Activated T-helper 1 cell treated with anti-CD3 and anti-CD28 coated beads, Interleukin-12 subunit alpha, Interleukin-12 subunit beta, Interleukin-2, Interleukin-4 antibody, amounts not matched to agents 30 ng/mL and 10 ng/mL and 1 ng/mL, durations not matched to agents 14 hours and 24 hours and 36 hours (primary cell): ENCODE measurements at places on chromosomes 2 and 18. TPM values are rescaled to one million over a fixed set of nuclear protein-coding genes. Genes with fewer than 3 reads are reported as not detected.

Gene MYOM1
- 0.22 and 1.4 TPM in 2 replicates for total RNA-seq

Gene CYP27A1
- total RNA-seq: 0.24 and 0.39 TPM in 2 replicates

Gene GAL3ST2
- total RNA-seq: 0.51 and 0.60 TPM in 2 replicates

Gene PIEZO2
- total RNA-seq: not detected in 2 replicates

Gene TRIM54
- 0.26 TPM in 1 of 2 replicates, not detected in the other for total RNA-seq

Gene KIF5C
- total RNA-seq: 17.9 and 20.7 TPM in 2 replicates

DNA sequence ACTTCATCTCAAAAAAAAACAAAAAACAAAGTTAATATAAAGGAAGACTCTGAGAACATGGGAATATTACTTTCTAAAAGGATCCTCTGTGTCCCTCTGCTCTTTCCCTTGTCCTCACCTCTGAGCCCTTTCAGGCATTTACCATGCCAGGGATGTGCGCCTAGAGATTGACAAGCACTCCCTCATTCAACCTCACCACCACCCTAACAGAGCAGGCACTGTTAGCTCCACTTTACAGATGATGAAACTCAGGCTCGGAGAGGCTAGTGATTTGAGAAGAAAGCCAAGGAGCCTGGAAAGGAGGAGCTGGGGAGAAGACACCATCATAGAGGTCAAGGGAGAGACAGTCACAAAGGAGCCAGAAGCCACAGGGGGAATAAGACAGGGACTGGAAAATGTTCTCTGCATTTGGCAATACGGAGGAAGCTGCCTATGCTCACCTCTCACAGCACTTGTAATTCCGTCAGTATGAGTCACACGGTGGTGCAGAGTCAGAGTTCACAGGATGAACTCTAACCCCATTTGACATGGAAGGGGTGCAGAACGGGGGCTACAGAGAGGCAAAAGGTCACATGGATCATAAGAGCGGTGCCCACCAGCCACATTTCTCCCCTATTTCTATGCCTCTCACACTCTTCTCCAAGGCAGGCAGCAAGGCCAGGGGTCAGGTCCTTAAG is 101.8 kb upstream of the NFU1 start:
- peaks cover 59% of the 10 kb centered on the region for H3K36me3 ChIP-seq
- no peak for DNase-seq
- no peaks in the 10 kb centered on the region for H3K27me3 ChIP-seq
- peaks cover 25% of the 10 kb centered on the region for H3K4me1 ChIP-seq
- H3K27ac ChIP-seq: no peak overlapping the region
- H3K4me3 ChIP-seq: no peak overlapping the region

GRCh38 chr2:71521436-71521950 is 68.1 kb downstream of the DYSF start:
- DNase-seq: no peak
- H3K36me3 ChIP-seq: no peaks in the 10 kb centered on the region
- H3K4me3 ChIP-seq: no peak overlapping the region
- H3K4me1 ChIP-seq: no peaks in the 10 kb centered on the region
- no peak overlapping the region for H3K27ac ChIP-seq

GRCh38 chr18:33830213-33830612 is 252.2 kb downstream of the ASXL3 start:
- no peak for DNase-seq
- H3K4me3 ChIP-seq: no peak overlapping the region
- no peak overlapping the region for H3K27ac ChIP-seq
- no peaks in the 10 kb centered on the region for H3K36me3 ChIP-seq
- H3K4me1 ChIP-seq: no peaks in the 10 kb centered on the region

DNA sequence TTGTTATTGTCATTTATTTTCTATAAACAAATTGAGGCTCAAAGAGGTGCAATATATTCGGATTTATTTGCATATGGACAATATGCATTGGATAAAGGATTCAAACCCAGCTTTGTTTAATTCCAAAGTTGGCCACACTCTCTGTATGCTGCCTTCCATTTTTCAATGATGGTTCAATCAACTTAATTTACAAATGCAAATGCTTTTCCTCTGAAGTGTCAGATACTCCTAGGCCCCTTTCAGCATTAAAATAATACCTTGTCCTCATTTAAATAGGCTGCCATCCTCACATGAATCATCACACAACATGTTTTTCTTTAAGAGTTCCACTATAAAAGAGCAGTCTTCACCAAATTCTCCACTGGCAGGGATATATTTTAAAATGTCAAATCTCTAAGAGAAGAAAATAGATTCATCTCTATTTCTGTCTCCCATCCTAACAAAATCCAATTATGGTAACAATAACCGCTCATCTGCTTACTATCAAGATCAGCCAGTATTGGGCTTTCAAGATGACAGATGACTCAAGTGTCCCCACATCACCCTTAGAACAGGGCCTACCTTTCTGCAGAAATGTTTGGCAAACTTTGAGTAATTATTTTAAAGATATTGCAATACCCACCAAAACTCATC is 114.8 kb downstream of the SCG2 start:
- no peak overlapping the region for H3K27ac ChIP-seq
- H3K4me1 ChIP-seq: no peaks in the 10 kb centered on the region
- H3K27me3 ChIP-seq: peaks cover 2% of the 10 kb centered on the region
- no peak for DNase-seq
- H3K36me3 ChIP-seq: no peaks in the 10 kb centered on the region
- H3K4me3 ChIP-seq: no peak overlapping the region

GRCh38 chr2:177723235-177723634 is 330.7 kb downstream of the AGPS start:
- no peaks in the 10 kb centered on the region for H3K4me1 ChIP-seq
- no peak for DNase-seq
- no peak overlapping the region for H3K4me3 ChIP-seq
- no peaks in the 10 kb centered on the region for H3K36me3 ChIP-seq
- no peak overlapping the region for H3K27ac ChIP-seq

DNA sequence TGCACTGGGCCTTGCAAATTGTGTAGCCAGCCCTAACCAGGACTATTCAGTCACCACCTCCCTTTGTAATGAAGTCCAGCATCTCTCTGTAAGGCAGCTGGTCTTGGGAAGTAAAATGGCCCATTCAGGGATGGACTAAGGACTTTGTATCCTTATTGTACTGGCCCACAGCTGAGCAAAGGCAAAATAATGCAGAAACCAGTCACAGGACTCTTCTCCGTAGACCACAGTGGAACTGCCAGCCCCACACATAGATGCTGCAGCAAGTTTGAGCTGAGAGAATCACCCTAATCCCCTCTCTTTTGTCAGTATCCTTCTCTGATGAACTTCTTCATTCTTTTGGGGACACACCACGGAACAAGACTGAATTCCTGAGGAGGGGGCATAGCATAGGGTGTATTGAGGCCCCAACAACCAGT is 73.6 kb upstream of the RTN4 start:
- peaks cover 4% of the 10 kb centered on the region for H3K27me3 ChIP-seq
- H3K27ac ChIP-seq: no peak overlapping the region
- H3K36me3 ChIP-seq: peaks cover 2% of the 10 kb centered on the region
- DNase-seq: no peak
- no peak overlapping the region for H3K4me3 ChIP-seq

DNA sequence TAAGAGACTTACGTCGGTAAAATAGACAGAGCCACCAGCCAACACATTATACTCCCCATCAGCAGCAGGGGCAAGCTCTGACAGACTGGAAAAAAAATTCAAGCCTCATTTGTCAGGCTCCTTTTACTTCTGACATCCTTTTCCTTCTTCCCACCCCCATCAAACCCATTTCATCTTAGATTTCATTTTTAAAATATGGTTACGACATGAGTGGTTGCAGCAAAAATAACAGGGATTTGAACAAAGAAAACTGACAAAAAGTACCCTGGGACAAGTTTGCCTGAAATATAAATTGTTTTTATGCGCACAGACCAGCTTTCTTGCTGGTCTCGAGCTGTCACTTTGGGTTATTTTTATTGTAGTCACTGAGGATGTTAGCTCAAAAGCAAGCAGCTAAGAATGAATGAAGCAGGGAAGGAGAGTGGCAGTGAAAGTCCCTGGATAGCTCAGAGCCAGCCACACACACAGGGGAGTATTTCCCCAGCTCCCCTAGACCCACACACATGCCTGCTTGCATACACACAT is 30.7 kb upstream of the LINC00305 start:
- H3K27me3 ChIP-seq: no peaks in the 10 kb centered on the region
- no peaks in the 10 kb centered on the region for H3K36me3 ChIP-seq
- no peaks in the 10 kb centered on the region for H3K4me1 ChIP-seq
- no peak for DNase-seq
- H3K4me3 ChIP-seq: no peak overlapping the region

DNA sequence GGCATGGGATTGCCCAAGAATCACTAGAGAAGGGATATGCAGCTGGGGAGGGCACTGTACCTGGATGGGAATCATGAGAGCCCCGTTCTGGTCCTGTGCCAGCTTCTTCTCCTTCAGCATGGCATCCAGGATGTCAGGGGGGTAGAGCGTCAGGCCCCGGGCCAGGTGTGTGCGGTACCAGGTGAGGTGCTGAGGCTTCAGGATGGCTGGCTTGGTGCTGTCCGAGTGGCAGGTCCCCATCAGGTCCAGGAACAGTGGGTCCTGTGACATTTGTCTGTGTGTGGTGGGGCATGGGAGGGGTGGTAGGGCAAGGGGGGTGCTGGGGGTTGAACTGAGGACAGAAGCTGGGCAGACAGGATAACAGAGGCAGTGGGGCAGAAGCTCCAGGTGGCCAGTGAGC is 13.2 kb downstream of the CFAP65 start:
- H3K27ac ChIP-seq: no peak overlapping the region
- H3K27me3 ChIP-seq: no peaks in the 10 kb centered on the region
- no peak for DNase-seq
- no peaks in the 10 kb centered on the region for H3K36me3 ChIP-seq
- no peaks in the 10 kb centered on the region for H3K4me1 ChIP-seq

DNA sequence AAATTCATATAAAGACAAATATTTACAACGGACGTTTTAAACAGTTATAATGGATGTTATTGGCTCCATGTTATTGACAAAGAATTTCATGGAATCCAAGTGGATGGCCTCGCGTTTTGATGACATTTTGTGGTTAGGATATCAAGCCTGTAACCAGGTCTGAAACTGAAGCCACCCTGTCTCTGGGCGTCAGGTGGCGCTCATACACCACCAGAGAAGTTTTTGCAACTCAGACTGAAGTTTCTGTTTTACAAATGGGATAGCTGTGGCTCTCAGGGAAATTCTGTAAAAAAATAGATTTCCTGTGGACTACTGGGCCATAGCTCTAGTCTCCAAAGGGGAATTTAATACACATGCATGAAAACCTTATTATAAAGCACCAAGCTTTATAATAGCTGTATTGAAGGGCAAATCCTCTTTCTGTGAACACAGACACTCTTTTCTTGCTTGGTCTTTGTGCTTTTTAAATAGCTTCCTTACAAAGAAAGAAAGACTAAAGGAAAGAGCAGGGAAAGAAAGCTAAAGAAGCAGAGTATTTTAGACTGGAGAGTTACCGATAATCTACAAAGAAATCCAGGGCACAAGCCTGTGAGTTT is 86.7 kb downstream of the C18orf54 start:
- H3K4me3 ChIP-seq: no peak overlapping the region
- H3K36me3 ChIP-seq: no peaks in the 10 kb centered on the region
- H3K27me3 ChIP-seq: peaks cover 9% of the 10 kb centered on the region
- DNase-seq: no peak
- H3K27ac ChIP-seq: no peak overlapping the region

GRCh38 chr2:24657818-24658217 is 135.4 kb downstream of the PTRHD1 start:
- H3K4me3 ChIP-seq: no peak overlapping the region
- DNase-seq: no peak
- no peaks in the 10 kb centered on the region for H3K27me3 ChIP-seq
- H3K27ac ChIP-seq: no peak overlapping the region

GRCh38 chr2:235839226-235839625 is 329.0 kb downstream of the GBX2 start:
- no peaks in the 10 kb centered on the region for H3K36me3 ChIP-seq
- no peaks in the 10 kb centered on the region for H3K4me1 ChIP-seq
- H3K27me3 ChIP-seq: no peaks in the 10 kb centered on the region
- H3K27ac ChIP-seq: no peak overlapping the region
- DNase-seq: no peak

DNA sequence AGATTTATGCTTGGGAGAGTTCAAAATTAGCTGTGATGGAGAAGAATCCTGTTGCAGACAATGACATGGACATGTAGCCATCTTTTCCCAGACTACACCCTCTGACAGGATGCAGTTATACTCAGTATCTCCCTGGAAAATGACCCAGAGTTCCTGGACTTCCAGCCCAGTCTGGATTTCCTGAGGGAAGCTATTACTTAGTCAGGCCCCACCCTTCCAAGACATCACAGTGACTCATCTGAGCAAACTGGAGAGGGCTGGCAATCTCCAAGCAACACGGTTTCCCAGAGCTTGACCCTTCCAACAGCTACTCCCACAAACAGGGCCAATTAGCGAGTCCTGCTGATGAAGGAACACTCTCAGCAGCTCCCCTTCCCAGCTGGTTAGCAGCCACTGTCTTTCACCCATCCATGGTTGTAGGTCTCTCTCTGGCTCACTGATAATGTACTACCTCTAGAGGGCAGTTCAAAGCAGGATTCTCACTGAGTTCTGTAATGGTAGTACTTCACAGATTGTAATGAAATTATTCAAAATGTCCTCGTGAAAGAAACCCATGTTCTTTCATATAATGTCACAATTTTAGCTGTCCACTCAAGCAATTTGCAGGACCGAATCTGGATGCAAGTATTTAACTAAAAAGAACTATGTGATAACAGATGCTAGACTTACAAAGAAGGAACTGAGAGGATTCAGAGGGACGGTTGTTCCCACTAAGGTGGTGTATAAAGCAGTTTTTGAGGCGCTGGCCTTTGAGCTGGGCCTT is 110.2 kb downstream of the MDH1 start:
- H3K27ac ChIP-seq: no peak overlapping the region
- no peak for DNase-seq
- peaks cover 4% of the 10 kb centered on the region for H3K27me3 ChIP-seq
- H3K36me3 ChIP-seq: no peaks in the 10 kb centered on the region

GRCh38 chr2:136117909-136118818 is at the start of gene CXCR4:
CXCR4 (minus strand) TSS chr2:136118149; CDS start chr2:136118060, 89 bp downstream.
- peaks cover 28% of the 10 kb centered on the region for H3K36me3 ChIP-seq
- H3K27me3 ChIP-seq: peaks cover 31% of the 10 kb centered on the region
- peak; percentile 85 for DNase-seq
- H3K4me1 ChIP-seq: peaks cover 73% of the 10 kb centered on the region

GRCh38 chr2:151027151-151027550 is 234.5 kb downstream of the RBM43 start:
- H3K4me1 ChIP-seq: peaks cover 7% of the 10 kb centered on the region
- no peaks in the 10 kb centered on the region for H3K36me3 ChIP-seq
- DNase-seq: no peak
- peaks cover 4% of the 10 kb centered on the region for H3K27me3 ChIP-seq

DNA sequence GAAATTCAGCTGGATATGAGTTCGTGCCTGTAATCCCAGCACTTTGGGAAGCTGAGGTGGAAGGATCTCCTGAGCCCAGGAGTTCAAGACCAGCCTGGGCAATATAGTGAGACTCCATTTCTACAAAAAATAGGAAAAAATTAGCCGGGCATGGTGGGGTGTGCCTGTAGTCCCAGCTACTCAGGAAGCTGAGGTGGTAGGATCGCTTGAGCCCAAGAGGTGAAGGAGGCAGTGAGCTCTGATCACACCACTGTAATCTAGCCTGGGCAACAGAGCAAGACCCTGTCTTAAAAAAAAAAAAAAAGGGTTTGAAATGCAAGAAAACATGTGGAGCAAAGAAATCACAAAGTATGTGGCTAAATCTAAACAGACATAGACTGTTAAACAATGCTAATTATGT is 9.8 kb downstream of the CGREF1 start:
- H3K4me3 ChIP-seq: no peak overlapping the region
- no peaks in the 10 kb centered on the region for H3K36me3 ChIP-seq
- no peaks in the 10 kb centered on the region for H3K4me1 ChIP-seq
